MM.1S (cell line): ENCODE measurements at places on chromosomes 5 and 9.

DNA sequence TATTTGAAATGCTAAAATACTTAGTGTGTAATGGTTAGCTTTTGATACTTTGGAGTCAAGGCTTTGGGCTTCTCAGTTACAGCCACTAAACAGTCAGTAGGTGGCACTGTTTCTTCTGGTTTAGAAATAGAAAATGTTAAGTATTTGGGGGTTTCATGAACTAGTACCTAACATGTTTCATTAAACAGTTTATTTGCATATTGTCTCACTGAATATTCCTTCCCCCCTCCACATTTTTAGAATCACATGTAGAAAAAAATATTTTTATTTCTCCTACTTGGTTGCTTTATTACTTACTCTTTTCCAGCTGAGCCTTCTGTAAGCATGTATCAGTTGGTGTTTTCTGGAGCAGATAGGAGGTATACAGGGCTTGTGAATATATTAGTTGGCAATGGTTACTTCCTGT lies 48.0 kb downstream of the IPO11 start:
- DNase-seq: peak; percentile 81

GRCh38 chr9:122119166-122119521 lies 26.0 kb upstream of the TTLL11 start:
- no peak for DNase-seq

- DNase-seq: no peak
Measured at GRCh38 chr5:133905424-133905823, 63.0 kb downstream of the C5orf15 start.

DNA sequence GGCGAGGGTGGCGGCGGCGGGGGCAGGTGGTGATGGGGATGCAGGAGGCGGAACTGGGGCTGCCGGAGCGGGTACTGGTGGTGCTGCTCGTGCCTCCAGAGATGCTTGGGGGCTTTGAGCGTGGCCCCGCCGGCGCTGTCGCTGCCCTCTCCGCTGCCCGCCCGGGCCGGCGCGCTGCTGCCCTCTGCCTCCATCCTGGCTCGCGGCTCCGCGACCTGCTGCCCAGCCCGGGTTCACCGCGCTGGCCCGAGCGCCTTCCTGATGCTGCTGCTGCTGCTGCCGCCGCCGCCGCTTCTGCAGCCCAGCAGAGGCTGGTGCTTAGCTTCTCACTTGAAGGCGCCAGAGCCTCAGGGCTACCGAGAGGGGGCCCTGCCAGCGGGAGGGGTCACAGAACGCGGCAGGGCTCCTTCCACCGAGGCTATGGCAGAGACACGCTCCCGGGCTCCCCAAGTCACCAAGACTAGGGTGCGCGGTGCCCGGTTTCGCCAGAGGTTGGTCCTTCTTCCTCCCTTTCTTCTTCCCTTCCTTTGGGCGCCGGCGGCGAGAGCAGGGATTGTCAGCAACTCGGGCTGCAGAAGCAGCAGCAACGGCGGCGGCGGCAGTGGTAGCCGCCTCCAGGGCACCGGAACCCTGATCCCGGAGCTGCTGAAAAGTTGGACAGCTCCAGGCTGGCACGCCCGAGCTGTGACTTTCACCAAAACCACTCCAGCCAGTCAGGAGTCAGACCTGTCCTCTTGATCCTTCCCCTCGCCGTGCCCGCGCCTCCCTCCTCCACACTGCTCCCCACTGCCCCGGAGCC lies at the start of gene PDE4D:
Gene PDE4D (minus strand): TSS at position 298 of the 799 bp plus-strand sequence.
- DNase-seq: peak; percentile 14

GRCh38 chr5:171449426-171449825 lies 30.0 kb downstream of the FGF18 start:
- no peak for DNase-seq

DNA sequence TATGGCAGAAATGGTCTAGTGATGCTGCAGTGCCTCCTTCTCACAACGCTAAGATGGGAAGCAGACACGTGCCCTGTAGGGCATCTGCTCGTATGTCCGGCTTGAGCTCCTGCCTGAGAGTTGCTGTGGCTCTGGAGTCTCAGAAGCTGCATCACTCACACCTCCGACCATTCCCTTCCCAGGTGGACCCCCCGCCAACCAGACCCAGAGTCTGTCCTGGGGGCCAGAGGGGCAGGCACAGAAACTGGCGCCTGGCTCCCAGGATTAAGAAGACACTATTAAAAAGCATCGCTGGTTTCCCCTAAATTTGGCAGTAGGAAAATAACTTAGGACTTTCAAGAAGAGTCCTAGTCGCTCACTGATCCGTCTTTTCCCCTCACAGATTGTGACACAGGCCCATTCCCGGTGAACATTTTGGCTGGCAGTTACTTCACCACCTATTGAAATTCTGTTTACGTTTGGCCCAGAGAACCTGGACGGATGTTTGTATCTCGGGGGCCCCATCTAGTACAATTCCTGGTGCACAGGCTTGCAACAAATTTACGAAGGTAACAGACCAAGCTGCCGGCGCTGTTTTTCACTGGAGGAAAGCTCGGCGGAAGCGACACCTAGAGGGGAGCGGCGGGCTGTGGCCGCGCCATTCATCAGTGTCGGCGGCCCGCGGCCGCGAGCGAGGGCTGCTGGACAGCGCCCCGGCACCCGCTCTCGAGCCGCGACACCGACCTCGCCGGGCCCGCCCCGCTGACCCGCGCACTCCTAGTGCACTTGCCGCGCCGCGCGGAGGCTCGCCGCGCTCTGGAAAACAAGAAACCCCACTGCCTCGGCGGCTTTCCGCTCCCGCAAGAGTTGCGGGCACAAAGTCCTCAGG lies 1.6 kb downstream of the FSTL4 start:
- peak; percentile 73 for DNase-seq

DNA sequence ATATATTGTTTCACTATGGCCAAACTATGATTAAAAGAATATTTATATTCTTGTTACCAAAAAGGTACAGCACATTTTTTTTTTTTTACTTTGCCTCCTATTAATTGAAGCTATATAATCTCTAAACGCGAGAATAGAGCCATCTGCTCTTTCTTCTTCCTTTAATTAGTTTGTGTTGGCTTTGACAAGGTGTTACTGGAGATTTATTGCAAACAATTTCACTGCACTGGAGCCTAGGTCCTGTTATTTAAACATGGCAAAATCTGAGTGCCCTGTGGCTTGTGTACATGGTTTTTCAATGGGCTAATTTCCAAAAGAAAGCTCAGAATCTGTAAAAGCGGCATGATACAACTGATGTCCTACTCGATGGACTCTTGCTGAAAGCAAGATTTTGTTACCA lies 40.8 kb upstream of the GABRG2 start:
- no peak for DNase-seq

- no peak for DNase-seq
Measured at GRCh38 chr5:173240091-173241050, 5.4 kb upstream of the NKX2-5 start.

DNA sequence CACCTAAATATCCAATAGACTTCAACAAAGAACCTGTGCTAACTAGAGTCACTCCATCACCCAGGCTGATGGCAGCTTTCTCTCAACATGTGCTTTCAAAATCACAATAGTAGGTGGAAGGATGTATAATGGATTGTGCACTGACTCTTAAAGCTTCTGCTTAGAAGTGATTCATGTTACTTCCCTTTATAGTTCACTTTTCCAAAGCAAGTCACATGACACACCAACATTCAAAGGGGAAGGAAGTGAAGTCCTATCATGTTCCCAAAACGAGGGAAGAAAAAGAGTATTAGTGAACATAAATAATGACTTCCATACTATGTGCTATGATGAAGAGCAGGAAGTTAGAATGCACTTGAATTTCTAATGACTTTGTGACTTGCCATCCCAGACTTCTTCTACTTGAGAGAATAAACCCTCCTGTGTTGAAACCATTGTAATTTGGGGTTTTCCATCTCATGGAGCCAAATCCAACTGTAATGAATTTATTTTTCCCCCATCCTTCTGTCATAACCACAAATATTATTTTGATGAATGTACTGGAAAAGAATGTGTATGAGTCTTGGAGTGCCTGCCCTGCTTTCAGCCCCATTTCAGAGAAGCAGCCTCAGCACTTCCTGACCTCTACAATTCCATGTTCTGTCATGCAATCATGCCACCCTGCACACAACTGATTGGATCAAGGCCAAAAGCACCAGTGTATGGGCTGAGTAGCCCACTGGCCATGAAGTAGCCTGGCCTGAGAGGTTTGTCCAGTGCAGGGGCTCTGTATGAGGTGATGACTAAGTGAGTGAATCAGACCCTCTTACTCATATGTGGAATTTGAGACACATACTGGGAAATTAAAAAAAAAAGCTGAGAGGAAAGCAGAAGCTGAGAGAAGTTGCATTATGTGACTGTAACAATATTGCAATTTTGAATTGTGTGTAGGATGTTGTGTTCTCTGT lies 525.9 kb upstream of the CLINT1 start:
- DNase-seq: no peak

DNA sequence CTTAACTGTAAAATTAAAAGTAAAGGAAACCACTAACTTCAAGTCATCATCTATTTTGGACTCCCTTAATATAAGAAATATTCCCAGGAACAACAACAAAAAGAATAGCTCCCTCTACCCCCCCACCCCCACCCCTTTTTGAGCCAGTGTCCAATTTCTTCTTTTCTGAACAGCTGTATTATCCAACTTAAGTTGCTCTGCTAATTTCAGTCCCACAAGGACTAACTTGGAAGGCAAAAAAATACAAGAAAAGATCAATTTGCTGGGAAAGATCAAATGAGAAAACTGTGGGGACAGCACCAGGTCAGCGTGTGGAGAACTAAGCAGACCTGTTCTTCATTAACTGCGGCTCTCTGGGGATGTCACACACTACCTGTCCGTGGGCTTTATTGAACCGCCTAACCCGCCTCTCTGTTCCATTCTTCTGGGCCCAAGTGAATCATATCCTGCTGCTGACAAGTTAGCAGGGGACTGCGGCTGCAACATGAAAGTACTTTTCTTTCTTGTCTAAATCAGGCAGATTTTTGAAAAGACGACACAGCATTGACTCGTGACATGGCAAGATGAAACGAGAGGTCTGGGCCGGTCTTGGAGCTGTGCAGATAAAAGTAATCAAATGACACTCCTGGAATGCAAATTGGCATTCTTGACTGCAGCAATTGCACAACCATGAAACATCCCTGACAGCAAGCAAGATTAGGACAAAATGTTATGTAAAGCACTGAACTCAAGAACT lies 2.7 kb downstream of the BNC2 start:
- DNase-seq: no peak

DNA sequence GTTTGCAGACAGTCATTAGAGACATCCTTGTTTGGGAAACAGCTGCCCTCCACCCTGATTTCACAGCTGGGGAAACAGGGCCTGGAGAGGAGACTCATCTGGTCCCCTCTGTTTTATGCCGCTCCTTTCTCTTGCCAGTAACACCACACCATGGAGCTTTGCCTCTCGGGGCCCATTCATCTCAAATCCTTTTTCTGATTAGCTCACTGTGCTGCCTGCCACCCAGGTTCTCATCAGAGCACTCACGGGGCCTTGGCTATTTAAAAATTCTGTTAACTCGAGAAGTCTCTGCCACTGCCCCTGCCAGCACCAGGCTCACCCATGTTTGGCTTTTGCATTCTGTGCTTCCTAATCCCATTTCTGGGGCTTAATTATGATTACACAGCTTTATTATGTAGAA lies 36.8 kb upstream of the C5orf58 start:
- no peak for DNase-seq

DNA sequence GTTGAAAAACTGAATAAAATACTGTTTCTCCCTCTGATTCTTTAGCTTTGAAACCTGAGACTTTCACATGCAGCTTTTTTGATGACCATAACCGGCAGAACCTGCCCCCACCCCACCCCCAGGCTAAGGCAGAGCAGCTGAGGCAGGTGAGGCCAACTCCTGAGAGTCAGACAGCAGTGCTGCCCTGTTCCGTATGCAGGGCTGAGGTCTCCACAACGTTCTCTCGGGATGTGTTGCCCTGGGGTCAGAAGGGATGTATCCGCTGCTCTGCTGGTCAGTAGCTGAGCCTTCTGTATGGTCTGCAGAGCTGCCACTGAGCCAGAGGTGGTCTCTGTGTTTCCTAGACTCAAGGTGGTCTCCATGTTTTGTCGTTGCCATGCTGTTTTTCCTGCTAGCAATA lies 190.5 kb downstream of the AOPEP start:
- DNase-seq: peak; percentile 46

- DNase-seq: no peak
Measured at GRCh38 chr5:112125903-112126302, 293.2 kb downstream of the EPB41L4A start.

- DNase-seq: no peak
Measured at GRCh38 chr5:134079748-134080581, 34.5 kb upstream of the TCF7 start.

GRCh38 chr5:181164076-181164952 lies 16.9 kb downstream of the OR2V2 start:
- DNase-seq: no peak

GRCh38 chr5:138664276-138664943 lies 88.8 kb upstream of the CTNNA1 start:
- DNase-seq: no peak

DNA sequence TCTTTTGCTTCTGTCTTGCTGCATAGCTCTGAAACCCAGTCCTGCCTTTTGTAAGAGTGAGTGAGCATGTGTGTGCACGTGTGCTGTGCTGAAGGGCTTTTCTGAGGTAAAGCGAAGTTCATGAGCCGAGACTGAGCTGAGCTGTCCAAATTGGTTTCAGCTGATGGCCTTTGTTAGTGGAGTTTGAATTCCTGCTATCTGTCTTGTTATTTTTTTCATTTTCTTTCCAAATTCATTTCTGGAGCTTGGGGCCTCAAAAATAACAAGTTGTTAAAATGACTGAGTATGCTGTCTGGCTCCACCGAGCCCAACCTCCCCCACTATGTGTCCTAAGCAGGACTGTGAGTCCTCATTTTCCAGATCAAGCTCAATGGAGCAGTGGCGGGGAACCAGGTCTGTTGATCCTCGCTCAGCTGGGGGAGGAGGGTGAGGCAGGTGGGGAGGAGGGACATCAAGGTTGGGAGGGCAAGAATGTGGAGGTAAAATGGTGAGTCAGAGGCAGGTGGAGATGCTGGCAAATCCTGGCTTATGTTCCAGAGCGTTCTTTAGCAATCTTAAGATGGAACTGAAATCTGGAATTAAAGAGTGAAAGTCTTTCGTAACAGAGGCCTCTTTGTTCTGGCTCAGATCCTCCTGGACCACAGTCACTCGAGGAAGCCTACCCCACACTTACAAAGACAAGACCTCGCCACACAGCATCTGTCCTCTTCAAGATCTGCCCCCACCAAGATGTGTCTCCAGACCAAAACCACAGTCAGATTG lies 63.9 kb downstream of the SREK1 start:
- no peak for DNase-seq

GRCh38 chr9:106052166-106052565 lies 357.8 kb downstream of the TMEM38B start:
- DNase-seq: no peak

- no peak for DNase-seq
Measured at GRCh38 chr9:17837965-17838364, 259.1 kb downstream of the SH3GL2 start.

- no peak for DNase-seq
Measured at GRCh38 chr5:18544421-18544820, 910.2 kb downstream of the TAF11L14 start.

GRCh38 chr5:88787856-88788255 lies 95.1 kb downstream of the MEF2C start:
- no peak for DNase-seq

DNA sequence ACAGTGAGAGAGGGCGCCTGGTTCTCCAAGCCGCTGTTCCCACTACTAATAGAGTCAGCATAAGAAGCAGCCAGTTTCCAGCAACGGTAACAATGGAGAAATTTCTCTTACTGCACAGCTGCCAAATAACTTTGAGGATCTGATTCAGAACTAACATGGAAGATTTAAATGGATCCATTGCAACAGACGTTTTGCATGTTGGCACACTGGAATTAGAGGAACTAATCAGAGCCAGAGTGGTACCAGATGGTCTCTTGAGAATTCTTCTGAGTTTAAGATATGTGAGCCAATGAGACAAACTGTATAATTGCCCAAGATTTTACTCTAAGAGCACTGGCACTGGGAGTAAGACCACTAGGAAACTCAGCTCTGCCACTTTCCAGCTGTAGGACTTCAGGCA lies 186.5 kb downstream of the EFNA5 start:
- no peak for DNase-seq
